Dermis blood vessel endothelial cell (primary cell): ENCODE measurements at places on chromosomes 16 and 17. TPM values are rescaled to one million over a fixed set of nuclear protein-coding genes. Genes with fewer than 3 reads are reported as not detected.

The ZP2 gene
- total RNA-seq = 0.23 TPM in 1 of 2 replicates, not detected in the other

The TMEM235 gene
- 0.51 and 0.84 TPM in 2 replicates for total RNA-seq

The ANKRD13B gene
- 7.7 and 13.9 TPM in 2 replicates for total RNA-seq

The ERN2 gene
- total RNA-seq = not detected in 2 replicates

The EIF3C gene
- 147 and 213 TPM in 2 replicates for total RNA-seq

The SRCIN1 gene
- total RNA-seq = under 0.01 and 0.14 TPM in 2 replicates

The GAS7 gene
- total RNA-seq = 4.8 and 6.7 TPM in 2 replicates

The CCL1 gene
- not detected in 2 replicates for total RNA-seq

The CYB561 gene
- 33.4 and 35.9 TPM in 2 replicates for total RNA-seq

The PRSS8 gene
- not detected in 2 replicates for total RNA-seq

The SPHK1 gene
- 259 and 272 TPM in 2 replicates for total RNA-seq

The HOXB8 gene
- 1.2 and 4.1 TPM in 2 replicates for total RNA-seq

GRCh38 chr17:79365836-79366770 lies 244.7 kb downstream of the RBFOX3 start:
- no peak for DNase-seq

DNA sequence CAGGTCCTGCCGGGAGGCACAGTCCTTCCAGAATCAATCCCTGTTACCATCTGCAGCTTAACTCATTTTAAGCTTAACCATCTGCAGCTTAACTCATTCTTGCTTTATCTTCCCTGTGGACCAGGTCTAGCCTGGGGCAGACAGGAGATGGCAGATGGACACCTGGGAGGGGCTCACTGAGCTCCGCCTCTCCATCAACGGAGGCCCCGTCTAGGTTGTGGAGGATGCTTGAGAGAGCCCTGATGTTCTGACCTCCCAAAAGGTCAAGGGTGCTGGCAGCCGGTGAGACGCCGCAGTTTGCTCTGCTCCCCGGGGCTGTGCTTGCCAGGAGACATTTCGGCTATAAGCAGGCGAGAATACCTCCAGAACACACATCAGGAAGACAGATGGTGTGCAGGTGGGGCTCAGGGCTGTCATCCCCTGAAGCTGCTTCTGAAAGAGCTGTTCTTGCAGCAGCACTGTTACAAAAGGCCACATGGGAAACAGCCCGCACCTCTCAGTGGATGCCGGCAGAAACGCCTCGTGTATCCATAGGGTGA lies 41.3 kb downstream of the BAIAP2 start:
- no peak for DNase-seq

DNA sequence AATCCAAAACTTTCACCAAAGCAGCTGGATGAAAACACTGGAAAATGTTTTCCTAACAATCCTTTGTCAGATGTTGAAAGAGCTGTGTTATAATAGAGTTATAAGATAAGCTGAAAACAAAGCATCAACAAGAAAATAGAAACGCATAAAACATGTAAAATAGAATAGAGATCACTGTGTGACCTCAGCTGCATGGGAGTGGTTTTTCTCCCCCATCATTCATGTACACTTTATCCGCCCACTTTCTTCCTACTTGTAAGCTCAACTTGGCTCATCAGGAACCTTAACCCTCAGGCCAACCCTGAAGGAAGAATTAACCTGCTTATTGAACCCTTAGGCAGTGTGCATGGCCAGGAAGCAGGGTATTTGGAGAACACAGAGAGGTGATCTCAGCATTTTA lies 238.5 kb upstream of the PMFBP1 start:
- DNase-seq = no peak

DNA sequence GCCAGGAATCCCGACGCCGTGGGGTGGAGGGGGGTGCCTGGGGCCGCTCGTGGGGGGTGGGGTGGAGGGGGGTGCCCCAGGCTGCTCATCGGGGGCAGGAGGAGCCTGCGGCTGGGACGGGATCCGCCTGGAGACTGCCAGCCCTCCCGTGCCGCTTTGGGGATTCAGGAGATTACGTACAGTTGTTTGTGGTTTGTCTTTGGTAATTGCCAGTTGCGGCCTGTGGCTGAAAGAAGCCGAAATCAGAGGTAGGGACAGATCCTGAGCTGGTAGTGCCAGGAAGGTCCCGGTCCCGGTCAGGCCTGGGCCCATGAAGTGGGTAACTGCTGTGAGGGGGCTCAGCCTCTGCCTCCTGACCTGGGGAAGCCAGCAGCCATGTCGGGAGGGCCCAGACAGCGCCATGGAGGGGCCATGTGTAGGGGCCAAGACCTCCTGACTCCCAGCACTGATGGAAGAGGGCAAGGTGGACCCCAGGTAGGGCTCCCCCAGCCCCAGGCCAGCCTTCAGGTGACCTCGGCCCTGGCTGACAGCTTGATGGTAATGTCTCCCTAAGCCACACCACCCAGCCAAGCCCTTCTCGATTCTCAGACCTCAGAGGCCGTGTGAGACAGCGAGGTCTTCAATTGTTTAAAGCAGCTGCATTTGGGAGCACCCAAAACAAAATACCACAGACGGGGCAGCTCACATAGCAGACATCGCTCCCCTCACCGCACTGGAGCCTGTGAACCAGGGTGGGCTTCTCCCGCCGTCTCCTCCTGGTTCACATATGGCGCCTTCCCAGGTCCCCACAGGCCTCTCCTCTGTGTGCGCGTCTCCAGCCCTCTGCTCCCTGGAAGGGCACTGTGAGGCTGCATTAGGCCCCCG lies 34.9 kb upstream of the SSTR5 start:
- no peak for DNase-seq

DNA sequence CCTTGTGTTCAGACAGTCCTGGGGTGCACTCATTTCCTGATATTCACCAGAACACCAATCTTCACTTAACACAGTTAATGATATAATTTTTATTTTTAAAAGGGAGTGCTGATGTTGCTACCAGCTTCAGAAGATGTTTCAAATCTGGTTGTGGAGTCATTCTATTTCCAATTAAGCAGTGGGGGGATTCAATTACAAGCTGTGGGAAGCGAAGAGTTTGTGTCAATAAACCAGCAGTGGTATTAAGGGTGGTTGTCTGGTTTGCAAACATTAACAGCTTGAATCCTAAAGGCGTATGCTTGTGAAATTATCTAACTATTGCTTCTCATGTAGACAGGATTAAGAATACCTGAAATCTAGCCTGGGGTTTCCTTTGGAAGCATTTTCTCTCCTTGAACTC lies 1637.5 kb upstream of the GOT2 start:
- DNase-seq = no peak

DNA sequence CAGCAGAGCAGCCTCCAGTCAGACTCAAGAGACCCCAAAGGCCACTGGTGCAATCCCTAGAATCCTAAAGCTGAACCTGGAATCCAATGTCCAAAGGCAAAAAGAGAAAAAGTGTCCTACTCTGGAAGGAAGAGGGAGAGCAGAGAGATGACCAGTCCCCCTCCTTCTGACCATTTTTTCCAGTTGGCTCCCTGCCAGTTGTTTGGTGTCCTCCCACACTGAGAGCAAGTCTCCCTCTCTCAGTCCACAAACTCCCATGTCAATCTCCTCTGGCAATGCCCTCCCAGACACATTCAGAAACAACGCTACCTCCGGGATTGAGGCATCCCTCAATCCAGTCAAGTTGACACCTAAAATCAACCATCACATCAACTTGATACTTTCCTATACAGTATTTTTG lies 4.3 kb upstream of the CLEC19A start:
- no peak for DNase-seq

DNA sequence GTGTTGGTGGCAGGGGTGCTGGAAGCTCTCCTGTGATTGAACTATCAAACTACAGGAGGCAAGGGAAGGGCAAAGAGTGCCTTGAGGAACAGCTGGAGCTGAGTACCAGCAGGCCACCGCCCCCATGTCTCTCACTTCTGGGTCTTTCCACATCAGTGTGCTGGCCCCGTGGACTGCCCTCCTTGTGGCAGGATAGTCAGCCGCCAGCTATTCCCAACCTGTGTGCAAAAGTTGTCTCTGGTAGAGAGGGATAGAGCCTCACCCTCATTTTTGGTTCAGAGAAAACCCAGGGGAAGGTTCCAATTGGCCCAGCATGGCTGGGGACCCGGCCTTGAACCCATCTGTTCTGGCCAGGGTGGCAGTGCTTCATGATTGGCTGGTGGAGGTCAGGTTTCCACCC lies 211.8 kb downstream of the IRF8 start:
- no peak for DNase-seq

GRCh38 chr16:70720425-70721201 lies 34.8 kb upstream of the MTSS2 start:
- no peak for DNase-seq

DNA sequence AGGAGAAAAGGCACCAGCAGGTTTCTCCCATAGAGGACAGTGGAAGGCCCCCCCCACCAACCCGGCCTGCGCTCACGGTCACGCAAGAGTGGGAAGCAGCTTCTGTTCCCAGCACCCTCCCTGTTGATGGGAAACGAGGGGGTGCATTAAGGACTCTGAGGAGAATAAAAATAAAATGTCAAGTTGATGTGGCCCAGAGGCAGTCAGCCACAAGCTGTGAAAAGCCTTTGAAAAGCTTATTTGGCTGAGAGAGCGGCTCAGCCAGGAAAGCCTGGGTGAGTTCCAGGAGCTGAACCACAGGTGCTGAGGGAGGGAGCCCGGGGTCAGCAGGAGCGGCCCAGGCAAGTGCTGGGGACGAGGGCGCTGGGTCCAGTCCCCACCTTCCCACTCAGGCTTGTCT lies 26.9 kb upstream of the SPATA32 start:
- no peak for DNase-seq

- DNase-seq = no peak
Observed at GRCh38 chr17:27818401-27819105, 18.2 kb upstream of the NOS2 start.

DNA sequence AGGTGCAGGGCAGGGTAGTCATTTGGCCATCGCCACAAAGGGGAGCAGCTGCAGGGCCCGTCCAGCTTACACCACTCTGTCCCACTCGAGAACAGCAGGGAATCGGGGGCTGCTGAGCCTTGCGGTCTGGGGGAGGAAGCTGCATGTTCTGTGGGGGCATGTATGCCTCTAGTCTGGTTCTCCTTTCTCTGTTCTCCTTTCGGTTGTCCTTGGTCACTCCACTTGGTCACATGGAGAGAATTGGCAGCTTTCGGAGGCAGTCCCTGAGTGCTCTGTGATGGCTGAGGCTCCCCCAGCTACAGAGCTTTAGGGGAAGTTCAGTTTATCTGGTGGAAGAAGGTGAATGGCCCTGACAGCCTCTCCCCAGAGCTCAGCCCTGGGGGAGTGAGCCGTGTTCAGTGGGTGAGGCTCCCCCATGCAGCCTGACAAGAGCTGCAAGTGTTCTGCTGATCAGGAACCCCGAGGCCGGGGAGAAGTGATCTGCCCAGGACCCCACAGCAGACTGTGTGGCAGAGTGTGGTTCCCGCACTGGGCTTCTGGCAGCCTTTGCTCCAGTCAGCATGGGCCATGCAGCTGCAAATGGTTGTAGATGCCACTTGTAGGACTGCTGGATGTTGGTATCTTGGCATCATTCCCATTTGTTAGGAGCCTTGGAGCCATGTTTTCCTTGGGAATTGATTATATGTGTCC lies 22.3 kb upstream of the SMPD3 start:
- DNase-seq = no peak

- no peak for DNase-seq
Observed at GRCh38 chr17:58344791-58345157, 7.2 kb downstream of the SUPT4H1 start.

- no peak for DNase-seq
Observed at GRCh38 chr17:82218349-82219075, 5.9 kb upstream of the CCDC57 start.

- peak; percentile 24 for DNase-seq
Observed at GRCh38 chr16:55370762-55371482, 46.9 kb downstream of the IRX6 start.

- DNase-seq = no peak
Observed at GRCh38 chr17:47719411-47720152, 13.5 kb upstream of the TBX21 start.

DNA sequence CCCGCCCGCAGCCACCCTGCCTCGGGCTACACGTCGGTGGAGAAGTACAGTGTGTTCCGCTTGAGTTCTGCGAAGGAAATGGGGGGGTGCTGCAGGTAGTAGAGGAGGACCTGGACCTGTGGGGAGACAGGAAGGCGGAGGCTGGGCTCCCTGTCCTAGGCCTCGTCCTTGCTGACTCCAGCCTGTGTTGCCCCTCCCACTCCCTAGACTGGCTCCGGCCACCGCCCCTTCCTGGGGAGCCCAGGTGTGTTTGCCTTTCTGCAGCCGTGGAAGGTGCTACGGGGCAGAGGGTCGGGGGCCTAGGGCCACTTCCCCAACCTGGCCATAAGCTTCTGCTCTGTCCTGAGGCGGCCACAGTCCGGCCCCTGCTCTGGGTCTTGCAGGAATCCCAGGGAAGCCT lies 9.1 kb downstream of the TIMM22 start:
- no peak for DNase-seq

DNA sequence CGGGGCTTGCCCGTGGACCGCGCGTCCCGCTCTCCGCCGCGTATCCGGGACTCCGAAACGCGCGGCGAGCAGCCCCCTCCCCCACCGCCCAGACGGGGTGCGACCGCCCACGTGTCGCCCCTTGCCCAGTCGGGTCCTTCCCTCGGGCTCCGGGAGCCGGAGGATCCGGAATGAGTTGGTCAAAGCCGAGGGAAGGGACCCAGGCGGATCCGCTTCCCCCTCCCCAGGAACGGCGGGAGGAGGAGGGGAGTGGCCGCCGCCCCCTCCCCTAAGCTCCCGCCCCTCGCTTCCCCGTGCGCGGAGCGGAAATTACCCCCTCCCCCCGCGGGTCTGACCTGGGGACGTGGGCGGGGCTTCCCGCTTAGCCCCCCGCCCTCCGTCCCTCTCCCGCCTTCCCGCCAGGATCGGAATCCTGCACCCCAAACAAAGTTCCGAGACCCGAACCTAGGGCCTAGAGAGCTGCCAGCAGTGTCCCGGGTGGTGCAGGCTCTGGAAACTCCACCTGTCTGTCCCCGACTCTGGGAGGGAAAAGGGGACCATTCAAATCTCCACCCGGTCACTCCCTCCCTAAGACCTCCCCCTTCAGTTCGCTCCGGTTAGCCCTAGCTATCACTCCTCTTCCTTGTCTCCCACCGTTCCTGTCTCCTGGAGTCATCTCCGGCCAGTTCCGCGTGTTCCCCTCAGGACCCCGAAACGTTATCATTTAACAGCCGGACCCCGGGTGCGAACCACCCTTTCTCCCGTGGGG lies 1.0 kb upstream of the IGF2BP1 start:
- no peak for DNase-seq

DNA sequence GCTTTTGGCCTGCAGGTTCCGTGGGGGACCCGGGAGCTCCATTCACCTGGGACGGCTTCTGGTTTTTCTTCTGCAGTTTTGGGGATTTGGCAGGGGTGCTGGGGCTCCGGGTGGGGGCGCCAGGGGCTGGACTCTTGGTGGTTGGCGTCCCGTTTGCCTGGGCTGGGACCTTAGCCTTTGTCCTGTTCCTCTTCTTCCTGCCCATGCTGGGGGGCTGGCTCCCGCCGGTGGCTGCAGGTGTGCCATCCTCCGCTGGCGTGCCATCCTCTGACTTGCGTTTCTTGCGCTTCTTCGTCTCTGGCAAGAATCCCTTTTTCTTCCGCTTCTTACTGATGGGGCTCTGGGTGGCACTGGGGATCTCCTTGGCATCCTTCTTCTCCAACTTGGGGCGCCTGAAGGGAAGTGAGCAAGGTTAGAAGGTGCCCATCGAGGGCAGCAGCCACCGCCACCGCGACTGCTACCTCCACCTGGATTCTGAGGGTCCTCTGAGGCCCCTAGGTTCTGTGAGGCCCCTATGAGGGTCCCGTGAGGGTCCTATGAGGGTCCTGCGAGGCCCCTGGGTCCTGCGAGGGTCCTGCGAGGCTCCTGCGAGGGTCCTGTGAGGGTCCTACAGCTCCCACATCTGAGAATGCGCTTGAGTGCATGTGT lies 15.5 kb downstream of the MYBBP1A start:
- DNase-seq = no peak
